Activated CD4-positive, CD25-positive, alpha-beta regulatory T cell treated with anti-CD3 and anti-CD28 coated beads, Interleukin-2, amount 50 U/mL, for 72 hours (primary cell): ENCODE measurements at places on chromosomes 5 and 9.

GRCh38 chr9:126558051-126558665, 55.6 kb upstream of the LMX1B start:
- DNase-seq: peak; percentile 70

DNA sequence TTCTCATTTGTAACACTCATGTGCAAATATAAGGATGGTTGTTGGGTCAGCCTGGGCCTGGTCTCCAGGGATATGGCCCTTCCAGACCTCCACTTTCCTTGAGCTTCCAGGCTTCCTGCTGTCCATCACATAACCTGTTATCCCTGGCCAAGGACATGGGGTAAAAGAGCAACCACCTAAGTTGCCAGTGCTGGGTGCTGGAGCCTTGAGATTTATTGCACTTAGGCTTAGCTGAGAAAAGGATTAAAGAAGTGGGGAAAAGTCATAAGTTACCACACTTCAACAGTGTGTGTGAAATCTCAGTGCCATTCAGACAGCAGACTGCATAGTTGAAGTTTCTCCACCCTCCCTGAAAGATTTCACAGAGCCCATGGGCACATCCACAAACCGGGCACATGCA, 58.6 kb upstream of the PANK3 start:
- no peak for DNase-seq

DNA sequence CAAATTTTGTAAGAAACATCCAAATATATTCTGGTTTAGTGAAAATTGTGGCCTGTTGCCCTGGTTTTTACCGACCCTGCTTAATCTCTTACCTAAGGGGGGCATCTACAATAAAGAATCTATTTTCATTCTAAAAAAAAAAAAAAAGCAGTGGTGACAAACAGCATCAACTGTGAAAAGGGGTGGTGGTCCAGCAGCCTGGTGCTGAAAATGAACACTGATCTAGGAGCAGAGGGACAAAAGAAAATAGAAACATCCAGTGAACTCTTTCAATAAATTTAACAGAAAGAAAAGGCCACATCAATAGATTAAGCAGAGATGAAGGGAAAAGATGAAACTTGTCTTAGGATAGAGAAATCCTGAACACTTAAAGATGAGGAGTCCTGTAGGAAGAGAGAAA, 348.7 kb upstream of the GRAMD2B start:
- DNase-seq: no peak

DNA sequence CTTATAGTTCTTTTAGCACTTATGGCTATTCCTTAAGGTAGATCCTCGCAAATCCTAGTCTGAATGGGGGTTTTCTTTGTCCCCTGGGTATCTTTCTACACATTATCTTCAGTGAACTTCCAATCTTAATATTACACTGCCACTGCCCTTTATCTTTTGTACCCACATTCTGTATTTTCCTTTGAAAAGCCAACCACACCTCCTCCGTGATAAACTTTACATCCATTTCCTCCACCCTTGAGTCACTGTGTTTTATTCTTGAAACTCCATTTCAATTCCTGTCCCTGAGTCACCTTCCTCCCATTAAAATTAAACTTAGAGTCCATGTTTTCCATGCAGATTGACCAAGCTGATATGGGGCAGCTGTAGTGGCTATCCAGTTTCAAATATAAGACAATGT, 43.2 kb upstream of the RICTOR start:
- DNase-seq: no peak

DNA sequence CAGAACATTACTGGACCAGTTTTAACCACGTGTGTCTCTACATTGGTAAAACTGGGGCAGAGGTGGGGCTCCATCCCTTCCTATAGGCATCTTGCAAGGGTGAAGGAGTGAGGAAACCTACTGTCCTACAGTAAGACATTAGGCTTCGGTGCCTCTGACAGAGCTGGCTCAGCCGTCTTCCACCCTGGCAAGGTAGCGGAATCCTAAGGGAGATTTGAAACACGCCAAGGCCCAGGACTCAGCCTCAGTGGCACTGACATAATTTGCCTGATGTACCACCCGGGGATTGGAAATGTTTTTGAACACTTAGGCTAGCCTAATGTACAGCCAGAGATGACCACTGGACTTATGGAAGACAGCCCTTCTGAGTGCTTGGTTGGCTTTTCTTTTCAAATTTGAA, 329.7 kb upstream of the IRX1 start:
- no peak for DNase-seq

DNA sequence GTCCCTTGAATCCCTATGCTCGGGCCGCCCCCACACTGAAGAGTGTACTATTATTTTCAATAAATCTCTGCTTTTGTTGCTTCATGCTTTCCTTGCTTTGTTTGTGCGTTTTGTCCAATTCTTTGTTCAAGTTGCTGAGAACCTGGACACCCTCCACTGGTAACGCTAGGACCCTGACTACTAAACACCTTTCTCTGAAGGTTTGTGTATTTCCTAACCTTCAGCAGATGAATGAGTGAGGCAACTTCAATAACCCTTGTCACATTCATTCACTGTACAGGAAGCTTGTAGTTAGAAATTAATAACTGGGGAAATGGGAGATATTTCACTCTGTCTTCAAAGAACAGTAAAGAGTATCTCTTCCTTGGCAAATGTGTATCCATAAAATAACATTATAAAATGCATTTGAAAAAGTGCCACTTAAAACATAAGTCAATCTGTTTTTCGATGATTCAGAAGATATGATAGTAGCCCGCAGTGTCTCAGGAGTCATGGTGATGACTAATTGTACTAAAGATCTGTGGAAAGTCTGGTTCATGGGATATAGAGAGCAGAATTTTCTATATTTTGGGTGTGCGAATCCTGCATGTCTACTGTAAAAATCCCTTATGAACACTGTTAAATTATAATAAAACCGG, 43.2 kb upstream of the ANKH start:
- no peak for DNase-seq

- DNase-seq: no peak
These were observed 18.4 kb downstream of the GADD45G start for GRCh38 chr9:89622933-89623861.

DNA sequence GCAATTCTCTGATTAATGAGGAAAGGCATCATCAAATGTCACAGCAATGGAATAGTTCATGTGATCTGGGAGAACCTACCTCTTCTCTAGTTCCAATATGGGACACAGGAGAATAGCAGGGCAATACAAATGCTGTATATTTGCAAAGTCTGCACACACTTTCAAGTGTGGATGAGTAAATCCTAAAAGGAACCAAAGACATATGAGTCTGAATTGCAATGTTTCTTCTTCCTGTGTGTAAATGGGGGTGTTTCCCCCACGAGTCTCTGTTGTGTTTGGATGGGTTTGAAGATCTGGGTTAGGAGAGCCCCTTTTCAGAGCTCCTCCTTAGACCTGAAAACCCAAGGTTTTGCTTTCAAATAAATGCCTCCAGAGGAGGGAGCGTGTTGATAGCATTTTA, 26.9 kb downstream of the SLC46A2 start:
- no peak for DNase-seq

- DNase-seq: no peak
These were observed 56.7 kb upstream of the CPLX2 start for GRCh38 chr5:175814691-175815090.

- DNase-seq: no peak
These were observed 56.1 kb upstream of the IFNK start for GRCh38 chr9:27468000-27468399.

DNA sequence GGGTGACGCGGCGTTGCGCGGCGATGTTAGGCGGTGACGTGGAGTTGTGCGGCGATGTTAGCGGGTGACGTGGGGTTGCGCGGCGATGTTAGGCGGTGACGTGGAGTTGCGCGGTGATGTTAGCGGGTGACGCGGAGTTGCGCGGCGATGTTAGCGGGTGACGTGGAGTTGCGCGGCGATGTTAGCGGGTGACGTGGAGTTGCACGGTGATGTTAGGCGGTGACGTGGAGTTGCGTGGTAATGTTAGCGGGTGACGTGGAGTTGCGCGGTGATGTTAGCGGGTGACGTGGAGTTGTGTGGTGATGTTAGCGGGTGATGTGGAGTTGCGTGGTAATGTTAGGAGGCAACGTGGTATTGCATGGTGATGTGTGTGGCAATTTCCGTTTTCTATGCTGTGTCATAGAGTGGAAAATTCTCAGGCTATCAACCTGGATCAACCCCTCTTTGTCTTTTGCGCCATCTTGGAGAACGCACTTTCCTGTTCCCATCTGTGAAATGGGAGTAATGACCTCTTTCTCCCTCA, 76.0 kb downstream of the ANKRD33B start:
- DNase-seq: peak; percentile 1

DNA sequence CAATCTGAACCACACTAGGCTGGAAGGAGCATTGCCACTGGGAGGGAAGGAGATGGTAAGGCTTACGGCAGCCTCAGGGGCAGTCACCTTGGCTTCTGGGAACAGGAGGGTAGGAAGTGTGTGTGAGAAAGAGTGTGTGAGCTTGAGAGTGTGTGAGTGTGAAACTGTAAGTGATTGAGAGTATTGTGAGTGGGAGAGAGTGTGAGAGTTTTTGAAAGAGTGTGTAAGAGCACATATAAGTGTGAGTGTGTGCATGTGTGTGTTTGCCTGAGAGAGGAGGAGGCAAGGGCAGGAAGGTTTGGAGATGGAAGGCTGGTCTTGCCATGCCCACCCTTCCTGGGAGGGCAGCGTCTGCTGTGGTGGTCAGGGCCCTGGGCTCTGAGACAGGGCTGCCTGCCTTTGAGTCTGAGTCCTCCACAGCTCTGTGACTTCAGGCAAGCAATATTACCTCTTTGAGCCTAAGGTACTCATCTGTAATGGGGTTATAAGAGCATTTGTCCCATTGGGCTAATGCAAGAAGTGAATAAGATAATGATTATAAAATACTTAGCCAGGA, 51.9 kb upstream of the BOD1 start:
- no peak for DNase-seq

- DNase-seq: no peak
These were observed 321.6 kb downstream of the CEMIP2 start for GRCh38 chr9:71446473-71447411.

DNA sequence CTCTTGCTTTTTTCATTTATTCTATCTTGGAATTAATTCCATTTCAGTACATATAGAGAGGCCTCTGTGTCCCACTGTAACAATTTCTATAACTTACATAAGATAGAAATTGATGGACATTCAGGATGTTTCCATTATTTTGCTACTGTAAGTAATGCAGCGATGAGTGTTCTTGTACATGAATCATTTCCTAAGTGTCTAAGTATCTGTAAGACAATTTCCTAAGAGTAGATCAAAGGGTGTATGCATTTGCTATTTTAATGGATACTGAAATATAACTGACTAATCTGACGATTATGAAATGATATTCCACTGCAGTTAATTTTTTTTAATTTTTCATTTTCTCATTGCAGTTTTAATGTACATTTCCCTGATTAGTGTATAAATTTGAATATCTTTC, 23.0 kb upstream of the RBM22 start:
- DNase-seq: no peak

DNA sequence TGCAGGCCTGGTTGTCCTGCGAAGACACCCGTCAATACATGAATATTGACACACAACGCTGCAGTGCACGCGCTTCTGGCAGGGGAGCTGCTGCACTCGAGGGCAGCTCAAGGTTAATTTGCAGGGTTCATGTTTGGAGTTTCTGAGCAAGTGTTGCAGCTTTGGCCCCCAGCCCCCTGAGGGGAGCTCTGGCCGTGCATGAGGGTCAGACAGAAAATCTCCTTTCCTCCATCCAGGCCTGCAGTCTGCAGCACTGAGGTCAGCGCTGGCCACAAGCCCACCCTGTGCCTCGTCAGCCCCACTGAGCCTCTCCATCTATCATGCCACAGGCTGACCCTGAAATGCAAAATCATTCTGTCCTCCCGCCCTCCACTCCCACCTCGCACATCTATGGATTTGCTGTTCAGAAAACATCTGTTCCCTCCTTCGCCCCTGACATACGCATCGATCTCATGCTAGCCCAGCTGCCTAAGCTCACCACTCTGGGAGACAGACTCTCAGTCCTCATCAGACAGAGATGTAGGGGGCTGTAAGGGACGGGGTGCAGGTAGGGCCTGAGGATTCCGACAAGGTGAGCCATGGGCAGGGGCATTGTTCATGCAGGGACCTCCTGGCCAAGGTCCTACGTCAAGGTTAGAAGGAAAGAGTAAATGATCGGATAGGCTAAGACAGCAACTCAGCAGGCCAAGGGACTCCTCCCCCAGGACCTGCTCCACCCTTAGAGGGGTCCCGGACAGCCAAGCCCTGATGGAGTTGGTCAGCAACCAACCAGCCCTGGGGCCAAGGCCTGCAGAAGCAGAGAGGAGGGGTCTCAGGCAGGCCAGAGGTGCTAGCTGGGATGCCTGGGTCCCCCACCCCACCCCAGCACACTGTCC, 125.1 kb downstream of the KCNIP1 start:
- DNase-seq: no peak

DNA sequence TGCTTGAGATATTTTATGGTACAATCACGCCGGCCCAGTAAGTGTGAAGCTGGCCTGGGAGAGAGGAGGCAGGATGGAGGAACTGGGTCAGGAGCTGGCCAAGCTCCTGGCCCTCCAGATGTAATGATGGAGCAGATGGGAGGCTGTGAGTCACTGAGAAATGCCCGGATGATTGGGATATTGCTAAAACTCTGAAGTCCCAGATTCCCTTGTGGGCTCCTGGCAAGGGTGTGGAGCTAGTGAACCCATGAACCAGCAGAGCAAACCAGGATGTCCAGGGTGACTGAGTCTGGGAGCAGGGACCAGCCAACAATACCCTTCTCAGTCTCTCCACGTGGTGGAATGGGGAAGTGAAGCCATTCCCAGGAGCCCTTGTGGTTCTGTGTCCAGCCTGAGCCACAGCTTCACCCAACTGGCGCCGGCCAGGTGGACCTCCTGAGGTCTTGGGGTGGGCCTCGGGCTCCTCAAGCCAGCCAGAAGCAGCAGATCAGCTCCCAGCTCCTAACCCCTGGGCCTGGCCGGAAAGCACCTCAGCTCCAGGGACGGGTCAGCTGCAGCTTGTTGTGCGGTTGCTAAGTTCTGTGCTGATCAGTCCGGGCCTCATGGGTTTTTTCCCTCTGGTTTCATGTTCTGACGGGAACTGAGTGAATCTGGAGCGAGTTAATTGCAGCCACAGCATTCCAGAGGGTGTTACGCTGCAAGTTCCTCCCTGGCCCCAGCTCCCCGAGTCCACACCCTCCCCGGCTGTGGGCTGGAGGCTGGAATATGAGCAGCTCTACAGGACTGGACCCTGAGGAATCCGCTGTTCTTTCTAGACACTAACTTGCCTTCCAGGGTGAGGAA, 37.6 kb downstream of the DUSP1 start:
- no peak for DNase-seq

DNA sequence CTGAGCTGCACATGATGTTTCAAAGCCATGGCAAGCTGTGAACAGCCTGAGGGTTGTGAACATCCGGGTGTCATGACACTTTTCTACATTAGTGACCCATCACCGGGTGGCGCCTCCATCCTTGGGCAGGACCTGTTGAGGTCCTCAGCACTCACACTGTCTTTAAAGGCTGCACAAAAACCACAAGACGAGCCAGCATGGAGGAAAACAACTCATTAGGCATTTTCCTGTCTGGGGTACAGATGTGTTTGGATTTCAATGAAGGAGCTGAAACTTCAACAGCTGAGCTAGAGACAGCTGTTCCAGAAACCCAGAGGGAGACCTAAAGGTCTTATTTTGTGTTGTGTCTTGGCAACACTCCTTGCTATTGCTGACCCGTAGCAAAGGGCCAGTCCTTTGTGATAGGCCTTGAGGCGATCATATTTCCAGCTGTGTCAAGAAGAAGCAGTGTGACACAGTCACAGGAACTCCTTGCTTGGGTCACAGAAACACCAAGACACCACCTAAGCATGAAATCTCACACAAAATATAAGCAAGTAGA, 151.8 kb upstream of the VLDLR start:
- no peak for DNase-seq
